Stimulated activated CD4-positive, alpha-beta T cell treated with anti-CD3 and anti-CD28 coated beads, Interleukin-1b, Interleukin-23, amount 100 ng/mL, for 1 hour (primary cell): ENCODE measurements at places on chromosomes 11 and 22.

DNA sequence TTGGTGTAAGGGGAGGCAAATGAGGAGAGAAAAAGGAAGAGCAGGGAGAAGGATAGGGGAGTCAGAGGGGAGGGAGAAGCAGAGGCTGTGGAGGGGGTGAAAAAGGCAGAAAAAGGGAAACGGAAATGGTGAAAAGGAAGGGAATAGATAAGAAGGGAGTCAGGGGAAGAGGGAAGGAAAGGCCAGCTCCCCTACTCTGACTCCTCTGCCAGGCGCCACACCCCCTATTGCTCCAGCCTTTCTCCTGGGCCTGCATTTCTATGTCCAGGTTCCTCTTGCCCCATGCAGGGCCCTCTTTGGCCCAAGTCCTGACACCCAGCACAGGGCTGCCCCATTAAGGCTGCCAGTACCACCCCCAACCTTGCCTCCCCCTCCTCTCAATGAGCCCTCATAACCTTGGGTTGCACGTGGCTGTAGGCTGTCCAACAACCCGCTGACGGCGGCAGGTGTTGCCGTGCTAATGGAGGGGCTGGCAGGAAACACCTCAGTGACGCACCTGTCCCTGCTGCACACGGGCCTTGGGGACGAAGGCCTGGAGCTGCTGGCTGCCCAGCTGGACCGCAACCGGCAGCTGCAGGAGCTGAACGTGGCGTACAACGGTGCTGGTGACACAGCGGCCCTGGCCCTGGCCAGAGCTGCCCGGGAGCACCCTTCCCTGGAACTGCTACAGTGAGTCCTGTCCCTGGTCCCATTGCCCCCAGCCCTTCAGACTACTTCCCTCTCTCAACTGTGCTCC lies 3.4 kb upstream of the NHERF4 start:
- DNase-seq = no peak

- no peak for DNase-seq
Measured at GRCh38 chr11:12258451-12258850, 118.9 kb upstream of the PARVA start.

GRCh38 chr22:36933629-36934417 lies 20.4 kb downstream of the CSF2RB start:
- DNase-seq = no peak

DNA sequence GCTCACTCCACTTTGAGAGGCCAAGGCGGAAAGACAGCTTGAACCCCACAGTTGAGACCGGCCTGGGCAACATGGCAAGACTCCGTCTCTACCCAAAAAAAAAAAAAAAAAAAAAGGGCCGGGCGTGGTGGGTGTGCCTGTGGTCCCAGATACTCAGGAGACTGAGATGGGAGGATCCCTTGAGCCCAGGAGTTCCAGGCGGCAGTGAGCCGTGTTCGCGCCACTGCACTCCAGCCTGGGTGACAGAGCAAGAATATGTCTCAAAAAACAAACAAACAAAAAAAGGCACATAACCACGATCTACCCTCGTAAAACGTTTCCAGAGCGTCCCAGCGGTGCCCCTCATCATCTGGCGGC lies 861 bp upstream of the RAD9A start:
- no peak for DNase-seq

DNA sequence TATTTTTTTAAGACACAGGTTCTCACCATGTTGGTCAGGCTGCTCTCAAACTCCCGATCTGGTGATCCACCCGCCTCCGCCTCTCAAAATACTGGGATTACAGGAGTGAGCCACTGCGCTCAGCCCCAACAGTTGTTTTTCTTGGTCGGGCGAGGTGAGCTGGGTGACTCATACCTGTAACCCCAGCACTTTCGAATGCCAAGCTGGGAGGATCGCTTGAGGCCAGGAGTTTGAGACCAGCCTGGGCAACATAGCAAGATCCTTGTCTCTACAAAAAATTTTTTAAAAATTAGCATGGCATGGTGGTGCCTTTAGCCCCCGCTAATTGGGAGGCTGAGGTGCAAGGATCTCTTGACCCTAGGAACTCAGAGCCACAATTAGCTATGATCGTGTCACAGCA lies 7.0 kb upstream of the NF2 start:
- DNase-seq = no peak

DNA sequence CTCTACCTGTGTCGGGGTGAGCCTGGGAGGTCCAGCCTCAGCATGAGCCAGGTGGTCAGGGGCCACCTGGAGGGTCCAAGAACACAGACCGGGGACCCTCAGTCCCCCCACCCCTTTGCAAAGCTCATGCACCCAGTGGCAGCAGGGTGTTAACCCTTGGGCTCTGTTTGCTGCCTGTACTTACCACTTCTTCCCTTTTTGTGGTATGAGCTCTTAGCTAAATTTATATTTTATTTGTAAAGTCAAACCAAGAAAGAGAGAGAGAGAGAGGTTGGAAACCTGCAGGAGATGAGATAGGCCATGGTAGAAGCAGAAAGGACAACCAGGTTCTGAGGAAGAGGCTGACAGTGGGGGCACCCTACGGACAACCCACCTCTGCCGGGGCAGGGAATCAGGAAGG lies 29.9 kb downstream of the IL10RA start:
- no peak for DNase-seq

DNA sequence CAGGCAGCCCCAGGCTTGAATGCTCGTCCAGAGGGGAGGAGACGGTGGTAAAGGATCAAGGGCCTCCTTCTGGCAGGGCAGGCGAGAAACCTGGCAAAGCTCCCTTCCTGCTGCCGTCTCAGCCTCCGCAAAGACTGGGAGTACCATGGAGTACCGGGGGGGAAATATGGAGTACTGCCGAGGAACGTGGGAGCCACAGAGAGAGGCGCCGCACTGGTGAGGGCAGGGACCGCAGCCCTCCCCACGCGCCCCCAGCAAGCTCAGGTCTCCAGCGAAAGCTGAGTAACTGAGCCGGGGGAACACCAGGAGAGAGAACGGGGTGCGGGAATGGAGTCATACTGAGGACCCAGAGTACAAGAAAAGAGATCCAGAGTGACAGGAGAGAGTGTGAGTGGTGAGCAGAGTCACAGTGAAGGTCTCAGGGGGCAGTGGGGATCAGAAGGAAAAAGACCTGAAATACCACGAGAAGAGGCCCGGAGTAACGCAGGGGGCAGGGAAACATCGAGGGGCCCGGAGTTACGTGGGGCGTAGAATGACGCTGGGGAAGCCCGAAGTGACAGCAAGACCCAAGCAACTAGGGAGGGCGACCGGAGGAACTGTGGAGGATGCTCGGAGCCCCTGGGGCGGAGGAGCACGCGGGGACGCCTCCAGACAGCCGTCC lies 740 bp downstream of the EML3 start:
- DNase-seq = no peak

DNA sequence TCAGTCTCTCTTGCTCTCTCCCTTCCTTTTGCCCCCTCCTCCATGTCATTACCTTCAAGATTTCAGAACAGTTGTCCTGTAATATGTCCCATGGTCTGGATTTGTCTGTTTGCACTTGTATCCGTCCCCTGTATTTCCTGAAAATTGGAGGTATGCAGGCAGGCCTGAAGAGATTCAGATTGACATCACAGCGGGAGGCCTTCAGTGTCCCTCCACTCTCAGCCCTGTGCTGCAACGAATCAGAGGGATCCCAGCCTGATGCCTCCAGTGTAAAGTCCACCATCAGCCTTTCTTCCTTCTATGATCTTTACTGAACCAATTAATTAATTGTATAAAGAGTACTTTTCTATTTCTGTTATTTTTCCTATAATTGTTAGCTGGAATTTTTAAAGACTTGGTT lies 57.3 kb downstream of the ELMOD1 start:
- no peak for DNase-seq

- DNase-seq = no peak
Measured at GRCh38 chr11:28539239-28540030, 431.2 kb downstream of the METTL15 start.

DNA sequence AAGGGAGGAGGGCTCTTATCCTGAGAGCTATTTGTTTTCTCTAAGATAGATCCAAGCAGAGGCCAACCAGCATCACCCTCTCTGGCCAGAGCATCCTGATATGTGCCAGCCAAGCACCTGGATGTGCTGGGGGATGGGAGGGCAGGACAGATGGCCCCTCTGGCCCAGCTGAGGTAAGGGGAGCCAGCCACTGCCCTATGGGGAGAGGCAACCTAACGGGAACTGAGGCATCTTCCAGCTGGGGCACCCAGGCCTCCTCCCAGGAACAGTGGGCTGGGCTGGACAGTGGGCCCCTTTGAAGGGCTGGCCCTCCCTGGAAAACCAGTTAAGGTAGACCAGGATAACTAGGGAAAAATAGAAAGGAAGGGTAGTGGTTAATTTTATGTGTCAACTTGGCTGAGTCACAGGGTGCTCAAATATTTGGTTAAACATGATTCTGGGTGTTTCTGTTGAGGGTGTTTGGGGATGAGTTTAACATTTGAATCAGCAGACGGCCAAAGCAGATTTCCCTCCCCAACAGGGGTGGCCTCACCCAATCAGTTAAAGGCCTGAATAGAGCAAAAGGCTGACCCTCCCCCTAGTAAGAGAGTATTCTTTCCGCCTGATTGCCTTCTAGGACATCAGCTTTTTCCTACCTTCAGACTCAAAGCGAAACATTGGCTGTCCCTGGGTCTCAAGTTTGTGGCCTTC lies 595.1 kb downstream of the BUD13 start:
- DNase-seq = no peak

DNA sequence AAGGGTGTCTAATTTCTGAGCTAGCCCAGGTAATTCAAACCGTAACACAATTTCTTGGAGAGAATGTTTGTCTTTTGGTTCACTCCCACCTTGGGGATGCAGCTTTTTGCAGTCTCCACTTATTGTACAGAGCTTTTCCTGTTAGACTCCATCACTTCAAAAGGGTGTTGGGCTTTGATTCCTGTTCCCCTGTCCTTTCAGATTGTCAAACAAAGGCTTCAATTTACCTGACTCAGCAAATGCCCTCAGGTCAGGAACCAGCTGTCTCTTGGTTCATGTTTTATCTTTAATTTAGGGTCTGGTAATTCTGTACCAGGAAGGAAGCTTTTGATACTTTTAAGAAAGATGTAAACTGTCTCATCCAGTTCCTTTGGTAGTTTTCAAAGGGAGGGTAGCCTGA lies 880.6 kb downstream of the NTM start:
- no peak for DNase-seq

DNA sequence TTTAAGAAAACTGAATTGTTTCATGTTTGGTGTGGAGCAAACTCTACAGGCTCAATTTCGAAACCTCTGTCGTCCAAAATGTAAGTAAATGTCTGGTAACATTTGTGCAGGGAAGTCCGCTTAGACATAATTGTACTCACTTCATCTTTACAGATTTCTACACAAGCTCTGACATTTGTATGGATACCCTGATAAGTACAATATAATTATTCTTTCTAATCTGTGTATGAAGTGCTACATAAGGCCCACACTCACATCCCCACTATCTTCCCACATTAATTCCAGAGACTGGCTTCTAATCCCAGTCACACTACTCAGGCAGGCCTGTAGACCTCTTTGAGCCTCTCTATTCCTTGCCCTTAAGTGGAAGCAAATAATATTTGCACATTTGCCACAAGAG lies 129.2 kb upstream of the LMO1 start:
- no peak for DNase-seq

DNA sequence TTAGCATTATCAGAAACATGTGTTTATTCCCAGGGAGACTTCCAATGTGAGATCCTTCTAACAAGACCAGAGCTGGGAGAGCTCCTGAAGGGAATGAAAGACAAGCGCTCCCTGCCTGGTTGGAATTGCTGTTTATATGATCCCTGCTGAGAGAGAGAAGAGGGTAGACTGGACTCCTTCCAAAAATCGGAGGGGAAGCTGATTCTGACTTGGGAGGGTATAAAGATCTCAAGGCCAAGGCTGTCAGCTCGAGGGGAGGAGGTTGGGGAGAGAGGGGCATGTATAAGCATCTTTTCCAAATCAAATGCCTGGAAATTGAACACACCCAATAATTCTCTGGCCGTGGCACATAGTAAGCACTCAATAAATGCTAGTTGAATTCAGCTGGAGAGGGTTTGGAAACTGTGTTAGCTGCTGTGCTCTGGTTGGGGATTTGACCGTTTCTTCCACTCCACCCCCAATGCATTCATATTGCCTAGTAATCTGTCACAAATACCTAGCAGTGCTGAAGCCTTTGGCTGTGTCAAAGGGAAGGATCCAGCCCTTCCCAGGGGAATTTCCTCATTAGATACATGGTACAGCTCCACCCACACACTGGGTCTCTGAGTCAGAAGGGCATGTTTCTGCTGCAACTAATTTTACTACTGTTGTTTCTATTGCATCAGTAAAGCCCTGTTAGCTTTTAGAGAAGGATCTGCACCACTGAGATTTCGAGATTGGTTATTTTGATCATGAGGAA lies 61.5 kb downstream of the CACNG2 start:
- DNase-seq = no peak

GRCh38 chr11:93529707-93530467 lies 13.3 kb downstream of the SMCO4 start:
- no peak for DNase-seq

DNA sequence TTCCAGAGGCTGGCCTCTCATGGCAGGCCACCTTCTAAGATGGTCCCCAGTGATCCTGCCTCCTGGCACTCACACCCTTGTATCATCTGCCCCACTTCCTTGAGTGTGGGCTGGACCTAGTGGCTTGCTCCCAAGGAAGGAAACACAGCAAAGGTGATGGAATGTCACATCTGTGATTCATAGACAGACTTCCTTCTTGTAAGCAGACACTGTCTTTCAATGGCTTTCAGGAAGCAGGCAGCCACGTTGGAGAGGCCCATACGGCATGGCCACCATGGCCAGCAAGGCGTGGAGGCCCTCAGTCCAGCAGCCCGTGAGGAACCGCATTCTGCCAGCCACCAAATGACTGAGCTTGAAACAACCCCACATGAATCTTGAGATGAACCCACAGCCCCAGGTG lies 11.3 kb downstream of the LMO1 start:
- DNase-seq = no peak

GRCh38 chr11:45022294-45023064 lies 71.8 kb upstream of the TP53I11 start:
- DNase-seq = no peak

GRCh38 chr11:110571081-110571720 lies 141.0 kb downstream of the ARHGAP20 start:
- no peak for DNase-seq

- DNase-seq = no peak
Measured at GRCh38 chr11:2836315-2837095, 49.1 kb downstream of the CDKN1C start.

GRCh38 chr11:64903291-64903833 lies 13.6 kb downstream of the ATG2A start:
- no peak for DNase-seq

- DNase-seq = no peak
Measured at GRCh38 chr11:118139578-118139977, 13.0 kb downstream of the SCN4B start.
